ENCODE measurements at places on chromosomes 5 and 9. TPM values are rescaled to one million over a fixed set of nuclear protein-coding genes. Genes with fewer than 3 reads are reported as not detected.

DNA sequence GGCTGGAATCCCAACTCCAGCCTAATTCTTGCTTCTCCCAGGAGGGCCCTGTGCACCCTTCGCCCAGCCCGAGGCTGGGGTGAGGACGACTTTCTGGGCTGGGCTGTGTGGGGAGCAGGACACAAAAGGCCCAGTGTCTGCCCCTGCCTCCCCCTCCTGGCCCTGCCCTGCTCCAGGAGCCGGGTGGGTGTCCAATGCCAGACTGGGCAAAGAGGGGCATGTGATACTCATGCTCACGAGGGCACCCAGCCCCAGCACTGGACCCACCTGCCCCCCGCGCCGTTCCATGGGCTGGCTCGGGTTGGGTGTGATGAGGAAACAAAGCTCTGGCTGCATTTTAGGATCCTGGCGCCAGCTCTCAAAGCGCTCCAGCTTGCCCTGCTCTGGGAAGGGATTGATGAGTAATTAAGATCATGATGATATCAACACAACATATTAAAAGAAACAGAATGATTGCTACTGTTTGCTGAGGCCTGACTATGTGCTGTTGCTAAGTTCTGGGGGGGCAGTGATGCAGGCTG, 30.7 kb downstream of the LHX2 start:
- DNase-seq = no peak

DNA sequence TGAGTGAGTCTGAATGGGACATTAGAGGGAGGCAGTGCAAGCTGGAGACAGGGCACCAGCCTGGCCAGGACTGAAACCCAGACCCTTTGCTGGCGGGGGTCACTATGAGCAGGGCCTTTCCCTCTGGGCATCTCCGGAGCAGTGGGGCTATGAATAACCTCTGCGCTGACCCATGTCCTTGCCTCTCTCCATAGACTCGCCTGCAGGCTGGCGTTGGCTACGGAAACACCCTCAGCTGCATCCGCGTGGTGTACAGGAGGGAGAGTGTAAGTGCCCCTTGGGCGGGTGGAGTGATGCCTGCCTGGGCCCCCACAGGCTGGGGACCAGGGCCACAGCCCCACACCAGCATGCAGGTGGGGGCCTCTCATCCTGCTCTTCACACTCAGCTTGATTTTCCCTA, 15.8 kb downstream of the SLC25A48 start:
- no peak for DNase-seq

- no peak for DNase-seq
Measured at GRCh38 chr9:78351816-78352215, 54.9 kb downstream of the PSAT1 start.

- DNase-seq = no peak
Measured at GRCh38 chr5:111641533-111642233, 115.3 kb downstream of the NREP start.

GRCh38 chr5:10726913-10727517, 34.0 kb downstream of the DAP start:
- no peak for DNase-seq

- DNase-seq = peak; percentile 83
Measured at GRCh38 chr5:1385395-1386273, 40.7 kb upstream of the CLPTM1L start.

DNA sequence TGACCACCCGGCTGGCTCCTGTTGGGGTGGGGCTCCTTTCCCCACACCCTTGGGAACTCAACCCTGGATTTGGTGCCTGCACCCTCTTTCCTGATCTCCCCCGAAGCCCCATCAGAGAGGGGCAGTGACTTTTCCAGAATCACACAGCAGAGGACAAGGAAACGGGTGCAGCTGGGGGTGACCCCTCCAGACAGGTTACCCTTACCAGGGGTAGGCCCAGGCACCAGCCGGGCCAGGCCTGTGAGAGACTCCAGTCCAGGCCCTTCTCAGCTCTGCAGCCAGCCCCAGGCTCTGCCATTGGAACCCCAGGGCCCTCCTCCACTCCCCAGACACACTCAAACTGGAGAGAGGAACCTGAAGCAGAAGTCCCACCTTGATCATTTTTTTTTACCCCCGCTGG, 19.0 kb upstream of the PHYHD1 start:
- DNase-seq = no peak

DNA sequence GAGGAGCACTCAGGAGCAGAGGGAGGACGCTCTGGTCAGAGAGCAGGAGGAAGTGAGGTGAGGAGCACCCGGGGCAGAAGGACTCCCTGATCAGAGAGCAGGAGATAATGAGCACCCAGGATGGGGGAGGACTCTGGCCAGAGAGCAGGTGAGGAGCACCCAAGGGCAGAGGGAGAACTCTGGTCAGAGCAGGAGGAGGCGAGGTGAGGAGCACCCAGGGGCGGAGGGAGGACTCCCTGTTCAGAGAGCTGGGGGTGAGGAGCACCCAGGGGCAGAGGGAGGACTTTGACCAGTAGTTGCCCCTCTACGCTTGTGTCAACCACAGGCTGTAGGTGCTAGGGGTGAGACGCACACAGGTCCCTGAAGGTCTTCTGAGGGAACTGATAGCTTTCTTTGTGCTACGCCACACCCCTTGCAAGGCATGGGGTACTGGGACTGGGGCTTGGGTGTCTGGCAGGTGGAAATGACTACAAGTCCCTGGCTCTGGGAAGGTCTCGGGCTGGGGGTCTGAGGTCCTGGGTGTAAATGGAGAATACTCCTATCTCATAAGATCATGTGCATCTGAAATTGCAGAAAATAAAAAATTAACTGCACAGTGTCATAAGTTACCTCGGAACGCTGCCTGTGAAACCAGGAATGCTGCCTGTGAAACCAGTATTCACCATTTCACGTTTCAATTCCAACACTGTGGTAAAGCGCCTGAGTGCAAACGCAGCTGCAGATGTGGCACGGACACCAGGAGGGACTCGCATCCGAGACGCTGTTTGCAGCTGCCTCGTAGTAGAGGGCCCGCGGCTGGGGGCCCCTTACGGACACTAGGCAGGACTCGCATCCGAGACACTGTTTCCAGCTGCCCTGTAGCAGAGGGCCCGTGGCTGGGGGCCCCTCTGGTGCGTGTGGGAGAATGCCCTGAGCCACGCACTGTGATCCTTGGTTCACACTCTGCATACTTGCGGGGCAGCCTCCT, 27.0 kb upstream of the SLC6A3 start:
- DNase-seq = no peak

GRCh38 chr9:31232485-31232884, 1152.0 kb upstream of the ACO1 start:
- no peak for DNase-seq

GRCh38 chr9:136621019-136621733, 41.5 kb upstream of the EGFL7 start:
- DNase-seq = no peak

DNA sequence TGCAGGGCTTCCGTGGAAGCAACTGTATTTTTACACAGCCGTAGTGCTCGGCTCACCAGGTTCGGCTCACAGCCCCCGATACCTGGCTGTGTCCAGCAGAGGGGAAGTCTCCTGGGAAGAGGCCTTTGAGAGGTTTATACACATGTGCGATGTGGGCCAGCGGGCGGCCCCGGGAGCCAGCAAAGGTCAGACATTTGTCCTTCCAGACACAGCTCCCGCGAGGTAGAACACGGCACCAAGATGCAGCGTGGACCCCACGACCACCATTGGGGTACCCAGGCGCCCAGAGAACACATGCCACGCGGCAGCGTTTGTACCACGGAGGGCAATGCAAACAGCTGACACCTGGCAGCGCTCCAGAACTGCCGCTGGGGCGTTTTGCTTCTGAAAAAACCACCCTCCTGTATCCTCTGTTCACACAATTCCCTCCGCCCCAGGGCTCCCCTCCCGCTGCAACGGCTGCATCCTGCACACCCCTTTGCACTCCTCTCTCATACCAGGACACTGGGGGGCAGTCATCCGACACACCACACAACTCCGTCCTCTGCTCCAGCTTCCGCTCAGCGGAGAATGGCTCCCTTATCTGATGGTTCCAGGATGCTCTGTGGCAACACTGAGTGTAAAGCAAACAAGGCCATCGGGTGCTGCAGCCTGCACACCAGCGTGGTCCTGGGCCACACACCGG, 235.3 kb downstream of the SYK start:
- DNase-seq = peak; percentile 79

GRCh38 chr9:118975736-118976135, 393.5 kb downstream of the BRINP1 start:
- no peak for DNase-seq

DNA sequence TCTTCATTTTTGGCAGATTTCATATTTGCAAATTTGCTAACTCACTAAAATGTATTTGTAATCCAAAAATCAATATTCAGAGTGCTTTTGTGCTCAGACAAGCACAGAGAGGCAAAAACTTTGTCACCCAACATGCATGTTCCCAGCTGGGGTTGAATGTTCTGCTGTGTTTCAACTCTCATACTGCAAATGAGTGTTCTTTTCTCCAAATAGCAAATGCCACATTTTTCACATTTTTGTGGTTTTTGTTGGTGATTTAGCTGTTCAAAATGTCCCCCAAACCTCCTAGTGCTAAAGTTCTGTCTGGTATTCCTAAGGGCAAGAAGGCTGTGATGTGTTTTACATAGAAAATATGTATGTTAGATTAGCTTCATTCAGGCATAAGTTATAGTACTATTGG, 87.3 kb upstream of the PCSK5 start:
- DNase-seq = no peak

- DNase-seq = no peak
Measured at GRCh38 chr9:112166176-112167140, 8.6 kb downstream of the SUSD1 start.

DNA sequence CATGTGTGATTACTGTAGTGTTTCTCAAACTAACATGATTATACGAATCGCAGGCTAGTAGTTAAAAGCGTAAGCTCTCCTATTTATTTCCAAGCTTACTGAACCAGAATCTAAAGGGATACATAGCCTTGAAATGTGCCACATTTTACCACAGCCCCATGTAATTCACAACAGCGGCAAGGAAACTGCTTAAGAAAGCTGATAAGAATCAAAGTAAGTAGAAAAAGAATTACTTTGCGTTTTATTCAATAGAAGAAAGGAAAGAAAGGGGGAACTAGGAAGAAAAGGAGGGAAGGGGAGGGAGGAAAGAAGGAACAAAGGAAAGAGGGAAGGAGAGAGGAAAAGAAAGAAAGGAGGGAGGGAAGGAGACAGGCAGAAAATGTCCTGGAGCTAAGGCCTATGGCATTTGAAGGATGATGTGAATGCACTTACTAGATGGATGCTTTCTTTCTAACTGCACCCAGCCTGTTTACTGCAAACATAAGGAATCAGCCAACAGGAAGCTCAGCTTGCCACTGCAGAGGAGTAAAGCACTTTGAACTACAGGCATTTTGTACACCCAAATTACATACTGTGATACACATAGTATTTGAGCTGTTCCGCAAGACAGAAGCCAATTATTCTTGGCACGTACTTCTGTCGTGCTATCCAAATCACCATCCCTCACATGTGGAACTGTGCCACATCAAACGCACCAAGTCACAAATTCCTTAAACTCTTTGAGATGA, 521.7 kb downstream of the RAB3C start:
- no peak for DNase-seq

DNA sequence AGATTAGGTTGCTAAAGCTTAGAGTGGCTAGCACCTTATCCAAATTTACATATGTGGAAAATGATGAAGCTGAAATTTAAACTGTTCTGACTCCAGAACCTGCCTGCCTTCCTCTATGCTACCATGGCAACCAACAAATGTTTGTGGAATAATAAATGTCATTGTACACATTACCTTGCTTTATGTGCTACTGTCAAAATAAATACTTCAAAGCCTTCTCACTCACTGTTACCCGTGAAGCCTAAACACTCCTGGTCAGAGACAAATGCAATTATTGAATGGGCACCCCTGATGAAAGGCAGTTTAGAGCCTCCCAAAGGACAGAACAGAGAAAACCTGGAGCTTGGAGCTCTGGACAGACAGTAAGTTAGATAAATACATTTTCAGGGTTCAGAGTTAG, 158.6 kb downstream of the FAM114A2 start:
- DNase-seq = no peak

The GLDC gene
- 1.0 TPM for total RNA-seq

The ELAVL2 gene
- not detected for total RNA-seq

The FCN2 gene
- not detected for total RNA-seq

The IFNA2 gene
- not detected for total RNA-seq

The ANKRD34B gene
- total RNA-seq = not detected

The TLR4 gene
- total RNA-seq = not detected

The AJM1 gene
- 5.0 TPM for total RNA-seq
